Cortex of kidney (tissue), 1 donor: ENCODE measurements at places on chromosomes 4 and X.

GRCh38 chr4:186746581-186746980 is 22.9 kb upstream of the FAT1 start:
- no peak for DNase-seq

- no peak for DNase-seq
Measured at GRCh38 chr4:159428975-159429692, 326.3 kb downstream of the RAPGEF2 start.

DNA sequence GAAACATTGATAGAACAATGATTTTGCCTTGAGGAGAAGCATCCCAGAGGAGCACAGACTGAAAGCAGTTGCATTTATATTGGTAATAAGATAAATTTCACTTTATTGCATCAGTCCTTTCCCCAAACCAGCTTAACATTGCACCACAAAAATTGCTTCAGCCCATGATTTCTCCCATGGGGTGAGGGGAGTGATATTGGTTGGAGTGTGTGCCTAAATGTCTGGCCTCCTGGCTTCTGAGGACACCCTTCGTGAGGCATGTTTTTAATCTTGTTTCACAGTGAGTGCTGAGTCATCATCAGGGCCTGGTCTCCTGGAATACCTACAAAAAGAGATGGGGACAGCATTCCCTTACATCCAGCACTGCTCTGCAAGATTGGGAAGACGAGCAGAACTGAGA is 487.9 kb downstream of the C4orf33 start:
- no peak for DNase-seq

DNA sequence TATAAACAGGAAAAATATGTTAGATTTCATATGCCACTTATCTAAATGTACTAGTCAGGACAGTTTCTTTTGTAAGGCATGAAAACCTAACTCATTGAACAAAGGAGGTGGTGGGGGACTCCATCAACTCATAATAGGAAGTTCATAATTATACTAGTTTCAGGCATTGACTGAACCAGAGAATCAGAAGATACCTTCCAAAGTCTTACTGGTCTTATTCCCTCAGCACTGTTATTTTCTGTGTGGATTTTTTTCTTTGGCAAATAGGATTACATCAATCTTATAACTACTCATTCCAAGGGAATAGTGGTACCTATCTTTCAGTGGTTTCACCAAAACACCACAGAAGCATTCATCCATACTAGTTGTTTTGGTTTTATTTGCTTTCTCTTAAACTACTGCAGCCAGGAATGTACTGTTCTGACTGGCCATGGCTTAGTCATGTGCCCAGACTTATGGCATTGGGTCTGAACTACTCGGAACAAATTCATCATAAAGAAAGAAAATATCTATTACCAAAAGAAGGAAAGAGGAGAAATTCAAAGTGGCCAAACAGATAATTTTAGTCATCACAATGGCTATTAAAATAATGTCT is 273.9 kb downstream of the ARAP2 start:
- DNase-seq: no peak

DNA sequence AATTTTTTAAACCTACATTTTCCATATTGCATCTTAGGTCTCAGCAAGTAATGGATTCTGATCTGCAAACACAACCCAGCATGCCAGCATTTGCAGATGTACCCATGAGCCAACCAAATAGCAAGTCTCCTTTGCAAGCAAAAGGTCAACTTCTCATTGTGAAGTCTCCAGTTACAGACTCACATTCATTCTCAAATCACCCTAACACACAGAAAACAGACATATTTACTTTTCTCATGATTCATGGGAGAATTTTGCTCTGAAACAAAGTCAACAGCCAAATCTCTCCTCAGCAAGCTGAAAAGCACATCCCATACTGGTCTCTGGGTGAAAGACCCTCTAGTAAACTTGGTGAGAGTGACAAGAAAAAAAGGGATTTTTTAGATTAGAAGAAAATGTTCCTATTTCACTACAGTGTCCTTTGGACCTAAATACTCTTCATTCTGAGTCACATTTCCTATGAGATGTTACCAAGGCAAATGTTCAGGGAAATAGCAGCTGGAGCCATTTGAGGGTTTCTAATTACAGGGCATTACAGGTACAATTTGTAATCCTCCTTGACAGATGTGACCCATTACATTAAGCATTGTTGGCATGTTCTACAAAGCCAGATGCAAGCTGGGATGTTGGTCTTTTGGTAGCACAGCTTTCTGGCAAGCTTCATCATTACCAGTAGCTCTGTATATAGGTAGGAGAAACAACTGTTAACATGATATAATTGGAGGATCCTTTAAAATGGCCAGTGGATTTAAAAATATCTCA is 383.3 kb downstream of the SMARCA1 start:
- no peak for DNase-seq

DNA sequence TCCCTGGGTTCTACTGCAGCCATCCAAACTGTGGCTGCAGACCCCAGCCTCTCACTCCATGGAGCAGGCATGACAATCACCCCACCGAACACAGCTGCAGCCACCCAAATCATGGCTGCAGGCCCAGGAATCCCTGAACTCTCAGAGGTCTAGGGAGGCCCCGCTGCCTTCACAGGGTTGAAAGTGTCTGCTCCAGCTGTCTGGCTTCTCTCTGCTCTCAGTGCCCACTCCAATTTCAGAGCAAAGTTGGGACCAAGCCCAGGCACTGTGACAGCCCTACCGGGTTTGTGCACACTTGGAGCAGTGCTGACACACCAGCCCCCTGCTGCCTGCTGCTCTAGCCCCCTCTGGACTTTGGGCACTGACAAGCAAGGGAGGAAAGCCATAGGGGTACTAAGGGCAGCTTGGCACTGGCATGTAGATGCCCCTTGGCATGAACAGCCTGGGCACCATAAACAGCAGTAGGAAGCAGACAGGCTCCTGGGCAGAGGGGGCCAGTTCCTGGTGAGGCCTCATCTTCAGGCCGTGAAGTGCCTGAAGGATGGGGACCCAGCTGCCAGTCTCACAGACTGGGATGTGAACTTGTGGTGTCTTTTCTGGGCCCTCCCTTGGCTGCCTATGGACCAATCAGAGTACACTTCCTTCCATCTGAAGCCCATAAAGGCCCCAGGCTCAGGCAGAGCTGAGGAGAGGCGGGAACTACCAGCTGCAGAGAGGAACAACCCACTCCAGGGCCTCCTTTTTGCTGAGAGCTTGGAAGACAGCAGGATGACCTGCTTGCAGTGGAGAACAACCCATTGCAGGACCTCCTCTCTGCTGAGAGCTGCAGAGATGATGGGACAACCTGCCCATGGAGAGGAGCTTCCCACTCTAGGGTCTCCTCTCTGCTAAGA is 68.8 kb downstream of the TECRL start:
- DNase-seq: no peak

DNA sequence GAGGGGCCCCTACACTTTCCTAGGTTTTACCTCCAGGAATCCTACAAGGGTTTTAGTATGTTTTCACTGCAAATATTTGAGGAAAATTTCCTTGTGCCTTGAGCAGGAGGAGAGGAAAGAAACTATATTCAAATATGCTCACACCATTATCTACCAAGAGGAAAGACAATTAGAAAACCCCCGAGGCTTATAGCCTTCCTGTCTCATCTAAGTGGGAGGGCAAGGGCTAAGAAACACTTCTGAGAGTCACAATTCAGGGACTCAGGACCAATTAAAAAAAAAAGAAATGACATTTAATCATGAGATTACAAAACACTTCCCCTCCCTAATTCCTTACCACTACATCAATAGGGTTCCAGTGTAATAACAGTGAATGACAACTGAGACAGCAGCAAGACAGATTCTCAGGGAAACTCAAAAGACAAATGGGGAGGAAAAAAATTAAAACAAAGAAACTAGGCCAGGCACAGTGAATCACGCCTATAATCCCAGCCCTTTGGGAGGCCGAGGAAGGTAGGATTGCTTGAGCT is 45.6 kb downstream of the ATRX start:
- no peak for DNase-seq

- DNase-seq: no peak
Measured at GRCh38 chr4:22515145-22515887, 550 bp downstream of the ADGRA3 start.

DNA sequence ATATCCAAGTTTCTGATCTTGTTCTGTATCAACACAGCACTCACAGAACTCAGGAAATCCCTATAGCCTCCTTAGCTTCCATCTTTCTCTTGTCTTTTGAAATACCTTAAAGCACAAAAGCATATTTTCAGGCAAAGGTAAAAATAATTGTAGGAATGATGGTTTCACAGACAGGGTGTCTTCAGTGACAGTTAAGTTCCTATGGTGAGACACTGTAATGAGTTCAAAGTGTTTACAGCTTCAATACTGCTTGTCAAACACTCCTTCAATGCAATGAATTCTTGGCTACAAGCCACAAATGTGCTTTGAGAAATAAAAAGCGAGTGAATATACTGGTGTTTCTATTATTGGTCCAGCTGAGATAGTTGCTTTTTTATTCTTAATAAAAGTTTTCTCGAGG is 466.0 kb downstream of the DMD start:
- DNase-seq: no peak

GRCh38 chrX:1164322-1165288 is 47.8 kb downstream of the CRLF2 start:
- no peak for DNase-seq

DNA sequence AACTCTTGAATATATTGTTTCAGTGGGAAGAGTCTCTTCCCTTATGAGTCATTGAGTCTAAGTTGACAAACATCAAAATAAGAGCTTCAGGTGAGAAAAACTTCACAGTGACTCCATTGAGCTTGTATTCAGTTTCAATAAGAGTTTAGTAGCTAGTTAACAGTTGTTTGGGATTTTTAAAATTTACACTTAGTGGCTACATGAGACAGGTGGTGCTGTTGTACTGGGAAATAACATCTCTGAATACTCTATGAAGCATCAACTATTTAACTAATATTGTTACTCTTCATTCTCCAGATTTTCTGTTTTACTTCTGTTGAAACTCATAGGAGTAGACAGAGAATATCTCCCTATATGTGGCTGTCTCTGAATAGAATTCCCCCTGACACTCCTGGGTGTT is 1609.1 kb downstream of the C4orf33 start:
- DNase-seq: no peak

- DNase-seq: no peak
Measured at GRCh38 chr4:141102367-141102766, 30.9 kb downstream of the RNF150 start.

GRCh38 chr4:13160920-13161319 is 323.2 kb downstream of the RAB28 start:
- DNase-seq: no peak
